ENCODE measurements at places on chromosomes 7 and 10. TPM values are rescaled to one million over a fixed set of nuclear protein-coding genes. Genes with fewer than 3 reads are reported as not detected.

DNA sequence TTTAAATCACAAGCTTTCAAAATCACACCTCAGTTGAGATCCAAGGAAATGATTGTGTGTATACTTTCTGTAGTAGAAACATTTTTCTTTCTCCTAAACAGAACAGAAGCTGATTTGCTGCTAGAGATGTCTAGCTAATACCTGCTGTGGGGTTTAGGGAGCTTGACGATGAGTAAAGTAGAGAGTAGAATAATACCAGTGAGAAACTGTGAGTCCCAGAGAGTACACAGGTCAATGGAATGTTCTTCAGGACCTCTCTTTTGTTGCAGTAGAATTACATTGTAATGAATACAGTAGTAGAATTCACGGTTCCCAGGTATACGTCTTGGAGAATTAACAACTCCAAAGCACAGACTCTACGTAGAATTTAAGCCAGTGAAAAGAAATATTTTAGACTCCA is 18.0 kb downstream of the TRUB1 start:
- H3K27ac ChIP-seq, result peak overlapping the region; percentile 38
- H3K4me1 ChIP-seq, result no peaks in the 10 kb centered on the region
- H3K27me3 ChIP-seq, result no peaks in the 10 kb centered on the region
- no peak for DNase-seq
- H3K4me3 ChIP-seq, result no peak overlapping the region

DNA sequence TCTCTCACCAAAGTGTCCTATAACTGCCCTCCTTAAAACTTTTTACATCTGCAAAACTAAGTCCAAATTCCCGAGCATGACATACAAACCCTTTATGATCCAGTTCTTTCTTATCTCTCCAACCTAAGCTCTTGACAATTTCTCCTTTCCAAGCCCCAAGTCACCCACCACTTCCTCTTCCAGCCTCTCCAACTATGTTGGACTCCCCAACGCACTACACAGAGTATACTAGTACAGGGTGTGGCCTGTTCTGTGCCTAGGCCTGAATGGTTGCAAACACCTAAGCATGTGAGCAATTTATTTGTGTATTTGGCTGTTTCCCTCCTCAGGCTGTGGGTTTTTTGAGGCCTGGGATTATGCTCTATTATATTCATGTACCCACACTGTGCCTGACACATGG is 101.2 kb upstream of the APBB1IP start:
- no peak overlapping the region for H3K27ac ChIP-seq
- H3K4me1 ChIP-seq, result no peaks in the 10 kb centered on the region
- no peak overlapping the region for H3K4me3 ChIP-seq
- H3K27me3 ChIP-seq, result no peaks in the 10 kb centered on the region
- H3K36me3 ChIP-seq, result no peaks in the 10 kb centered on the region

DNA sequence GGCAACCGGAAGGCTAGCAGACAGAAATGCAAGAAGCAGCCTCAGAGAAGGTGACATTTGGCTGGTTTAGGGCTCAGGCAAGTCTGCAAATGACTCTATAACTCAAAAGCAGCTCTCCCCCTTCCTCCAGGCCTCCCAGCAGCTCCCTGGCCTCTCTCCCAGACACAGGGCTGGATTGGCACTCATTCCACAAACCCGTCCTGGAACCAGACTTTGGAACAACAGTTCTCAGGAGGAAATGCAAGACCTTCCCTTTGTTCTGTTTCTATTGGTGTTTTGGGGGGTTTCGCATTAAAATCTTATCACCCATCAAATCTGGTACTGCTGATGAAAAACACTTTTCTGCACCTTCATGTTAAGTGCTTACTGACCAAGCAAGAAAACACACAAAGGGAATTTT is 40.3 kb upstream of the EFCAB10 start:
- peak; percentile 65 for DNase-seq
- no peak overlapping the region for H3K4me3 ChIP-seq
- no peak overlapping the region for H3K27ac ChIP-seq
- no peaks in the 10 kb centered on the region for H3K4me1 ChIP-seq
- H3K27me3 ChIP-seq, result no peaks in the 10 kb centered on the region

- no peak for DNase-seq
- H3K4me1 ChIP-seq, result no peaks in the 10 kb centered on the region
- no peaks in the 10 kb centered on the region for H3K27me3 ChIP-seq
Measured at GRCh38 chr7:29297194-29297890, 102.8 kb downstream of the CHN2 start.

DNA sequence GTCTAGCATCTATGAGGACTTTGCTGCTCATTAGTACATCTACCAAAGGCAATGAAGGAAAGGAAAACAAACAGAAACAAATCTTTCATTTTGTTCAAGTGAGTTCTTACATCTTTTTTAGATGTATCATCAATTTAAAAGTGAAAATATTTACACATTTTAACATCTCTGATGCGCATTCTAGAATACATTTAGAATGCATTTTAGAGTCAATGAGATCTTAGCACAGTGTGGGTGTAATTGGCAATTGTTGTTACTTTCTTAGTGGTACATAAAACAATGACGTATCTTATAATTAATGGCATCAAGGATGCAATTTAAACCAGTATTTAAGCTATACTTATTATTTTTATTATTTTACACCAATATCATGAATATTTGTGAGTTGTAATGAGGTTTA is 51.4 kb downstream of the TPK1 start:
- no peak overlapping the region for H3K4me3 ChIP-seq
- H3K27me3 ChIP-seq, result no peaks in the 10 kb centered on the region
- H3K27ac ChIP-seq, result no peak overlapping the region
- H3K36me3 ChIP-seq, result peaks cover 4% of the 10 kb centered on the region

GRCh38 chr7:95295397-95295796 is 28.9 kb downstream of the PON1 start:
- no peak for DNase-seq
- H3K27ac ChIP-seq, result no peak overlapping the region
- no peaks in the 10 kb centered on the region for H3K27me3 ChIP-seq
- H3K36me3 ChIP-seq, result no peaks in the 10 kb centered on the region
- H3K4me1 ChIP-seq, result no peaks in the 10 kb centered on the region
- no peak overlapping the region for H3K4me3 ChIP-seq

DNA sequence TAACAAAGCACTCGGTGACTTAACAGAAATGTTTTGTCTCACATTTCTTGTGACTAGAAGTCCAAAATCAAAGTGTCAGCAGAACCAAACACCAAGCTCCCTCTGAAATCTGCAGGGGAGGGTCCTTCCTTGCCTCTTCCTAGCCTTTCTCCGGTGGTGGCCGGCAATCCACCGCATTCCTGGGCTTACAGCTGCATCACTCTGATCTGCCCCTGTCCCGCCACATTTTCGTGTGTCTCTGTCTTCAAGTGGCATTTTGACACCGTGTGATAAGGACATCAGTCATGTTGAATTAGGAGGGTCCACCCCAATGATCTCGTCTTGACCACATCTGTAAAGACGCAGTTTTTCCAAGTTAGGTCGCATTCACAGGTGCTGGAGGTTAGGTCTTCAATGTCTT is 30.5 kb upstream of the TOMM7 start:
- H3K36me3 ChIP-seq, result no peaks in the 10 kb centered on the region
- H3K27ac ChIP-seq, result peak overlapping the region; percentile 97
- no peaks in the 10 kb centered on the region for H3K4me1 ChIP-seq
- no peaks in the 10 kb centered on the region for H3K27me3 ChIP-seq

- peak overlapping the region; percentile 39 for H3K27ac ChIP-seq
- peaks cover 2% of the 10 kb centered on the region for H3K4me1 ChIP-seq
- DNase-seq, result no peak
Measured at GRCh38 chr10:112634096-112634830, 187.2 kb downstream of the VTI1A start.

- H3K4me3 ChIP-seq, result no peak overlapping the region
- no peak for DNase-seq
- H3K27me3 ChIP-seq, result no peaks in the 10 kb centered on the region
- H3K36me3 ChIP-seq, result no peaks in the 10 kb centered on the region
Measured at GRCh38 chr7:81267508-81267907, 348.7 kb upstream of the SEMA3C start.

DNA sequence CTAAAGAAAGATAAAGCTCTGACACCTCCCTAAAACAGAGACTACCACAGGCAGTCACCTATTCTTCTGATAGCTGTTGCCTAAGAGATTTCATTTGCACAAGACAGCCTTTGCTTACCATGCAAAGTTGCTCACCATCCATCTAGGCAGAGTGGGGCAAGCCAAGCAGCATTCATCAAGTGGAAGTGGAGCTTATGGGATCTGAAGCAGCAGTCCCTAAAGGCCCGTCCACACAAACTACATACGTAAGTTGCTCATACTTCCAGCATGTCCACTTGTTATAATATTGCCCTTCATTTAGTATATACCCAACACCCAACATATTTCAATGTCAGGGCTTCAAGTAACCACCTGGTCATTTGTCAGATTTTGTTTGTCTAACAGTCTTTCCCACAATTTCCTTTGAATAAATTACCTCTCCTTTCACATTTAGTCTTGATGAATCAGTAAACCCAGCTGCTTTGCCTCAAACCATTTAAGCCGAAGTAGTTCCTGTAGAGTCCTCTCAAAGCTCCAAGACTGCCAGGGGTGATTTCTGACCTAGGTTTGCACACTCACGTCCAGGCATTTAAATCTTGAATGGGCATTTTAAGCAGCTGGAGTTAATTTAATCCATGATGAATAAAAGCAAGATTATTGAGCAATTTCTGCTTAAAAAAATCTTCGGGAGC is 67.9 kb downstream of the ATAD1 start:
- no peaks in the 10 kb centered on the region for H3K27me3 ChIP-seq
- H3K4me1 ChIP-seq, result no peaks in the 10 kb centered on the region
- no peak overlapping the region for H3K4me3 ChIP-seq
- H3K27ac ChIP-seq, result peak overlapping the region; percentile 11
- DNase-seq, result no peak

- no peaks in the 10 kb centered on the region for H3K36me3 ChIP-seq
- peak overlapping the region; percentile 73 for H3K27ac ChIP-seq
- peak; percentile 80 for DNase-seq
- H3K4me3 ChIP-seq, result no peak overlapping the region
- no peaks in the 10 kb centered on the region for H3K27me3 ChIP-seq
Measured at GRCh38 chr10:80662429-80663261, 124.9 kb downstream of the SH2D4B start.

DNA sequence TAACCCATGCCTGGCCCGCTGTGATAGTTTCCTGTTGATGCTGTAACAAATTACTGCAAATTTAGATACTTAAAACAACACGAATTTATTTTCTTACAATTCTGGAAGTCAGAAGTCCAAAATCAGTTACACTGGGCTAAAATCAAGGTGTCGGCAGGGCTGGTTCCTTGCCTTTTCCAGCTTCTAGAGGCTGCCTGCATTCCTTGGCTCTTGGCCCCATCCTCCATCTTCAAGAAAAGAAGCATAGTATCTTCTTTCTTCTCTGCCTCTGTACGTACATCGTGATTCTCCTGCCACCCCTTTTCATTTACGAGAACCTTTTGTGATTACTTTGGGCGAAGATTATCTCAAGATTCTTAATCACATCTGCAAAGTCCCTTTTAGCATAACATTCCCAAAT is 1.6 kb upstream of the TIAL1 start:
- H3K36me3 ChIP-seq, result no peaks in the 10 kb centered on the region
- no peak overlapping the region for H3K27ac ChIP-seq
- H3K27me3 ChIP-seq, result no peaks in the 10 kb centered on the region
- H3K4me1 ChIP-seq, result peaks cover 4% of the 10 kb centered on the region
- no peak for DNase-seq
- no peak overlapping the region for H3K4me3 ChIP-seq

DNA sequence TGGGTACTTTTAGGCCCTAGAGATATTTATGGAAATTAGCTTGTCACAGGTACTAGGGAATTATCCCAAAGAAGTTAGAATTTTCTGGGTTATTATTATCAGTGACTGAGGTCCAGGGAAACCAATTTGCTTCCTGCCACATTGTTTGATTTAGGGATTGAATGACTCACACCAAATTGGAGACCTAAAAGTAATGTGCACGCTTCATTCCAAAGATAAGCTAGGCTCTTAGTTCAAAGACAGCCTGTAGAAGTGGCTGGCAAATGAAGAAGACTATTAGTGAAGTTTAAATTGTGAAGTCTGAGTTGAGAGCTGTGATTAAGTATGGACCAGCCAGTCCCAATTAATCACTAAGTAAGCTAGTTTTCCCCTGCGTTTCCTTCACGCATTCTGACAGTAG is 188.1 kb upstream of the MYO3A start:
- H3K4me1 ChIP-seq, result no peaks in the 10 kb centered on the region
- H3K27ac ChIP-seq, result no peak overlapping the region
- no peak for DNase-seq
- no peaks in the 10 kb centered on the region for H3K27me3 ChIP-seq

DNA sequence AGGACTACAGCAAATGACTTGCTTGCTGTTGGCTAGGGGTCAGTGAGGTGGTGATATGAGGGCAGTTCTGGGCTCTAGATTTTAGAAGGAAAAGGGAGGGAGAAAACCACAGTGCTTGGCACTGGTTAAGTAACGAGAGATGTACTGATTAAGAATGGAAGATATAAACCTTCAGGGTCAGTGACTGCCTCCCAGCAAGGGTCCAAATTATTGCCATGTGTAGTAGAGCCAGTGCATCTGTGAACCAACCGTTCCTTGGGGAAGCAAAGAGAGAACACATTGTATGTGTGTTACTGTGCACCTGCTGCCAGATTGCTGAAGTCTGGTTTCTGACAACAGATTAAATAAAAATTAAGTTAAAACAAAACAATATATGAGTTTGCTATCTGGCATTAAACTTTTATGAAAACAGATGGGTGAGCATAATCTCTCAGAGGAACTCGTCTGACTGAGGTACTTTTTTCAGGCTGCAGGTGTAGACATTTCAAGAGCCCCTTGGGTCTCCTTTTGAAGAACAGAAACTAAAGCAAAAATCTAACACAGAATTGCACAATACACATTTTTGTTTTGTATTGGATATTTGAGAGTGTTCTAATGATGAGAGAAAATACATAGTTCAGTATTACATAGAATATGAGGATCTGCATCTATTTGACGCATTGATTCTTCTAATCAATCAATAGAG is 1120.6 kb downstream of the SORCS3 start:
- H3K4me3 ChIP-seq, result no peak overlapping the region
- no peaks in the 10 kb centered on the region for H3K4me1 ChIP-seq
- no peaks in the 10 kb centered on the region for H3K27me3 ChIP-seq
- no peak overlapping the region for H3K27ac ChIP-seq

CYP3A4 gene
- 0.18 TPM for total RNA-seq

DNAJC12 gene
- total RNA-seq, result 3.8 TPM

MOGAT3 gene
- total RNA-seq, result not detected
